Globus pallidus (tissue), 1 donor: ENCODE measurements at places on chromosomes 7 and 10.

- DNase-seq, result no peak
Measured at GRCh38 chr7:143987513-143987912, 12.6 kb upstream of the OR6B1 start.

- DNase-seq, result no peak
Measured at GRCh38 chr7:142961973-142962926, at the start of gene KEL. Gene KEL (minus strand): TSS chr7:142962363. CDS start chr7:142962206, 157 bp downstream.

DNA sequence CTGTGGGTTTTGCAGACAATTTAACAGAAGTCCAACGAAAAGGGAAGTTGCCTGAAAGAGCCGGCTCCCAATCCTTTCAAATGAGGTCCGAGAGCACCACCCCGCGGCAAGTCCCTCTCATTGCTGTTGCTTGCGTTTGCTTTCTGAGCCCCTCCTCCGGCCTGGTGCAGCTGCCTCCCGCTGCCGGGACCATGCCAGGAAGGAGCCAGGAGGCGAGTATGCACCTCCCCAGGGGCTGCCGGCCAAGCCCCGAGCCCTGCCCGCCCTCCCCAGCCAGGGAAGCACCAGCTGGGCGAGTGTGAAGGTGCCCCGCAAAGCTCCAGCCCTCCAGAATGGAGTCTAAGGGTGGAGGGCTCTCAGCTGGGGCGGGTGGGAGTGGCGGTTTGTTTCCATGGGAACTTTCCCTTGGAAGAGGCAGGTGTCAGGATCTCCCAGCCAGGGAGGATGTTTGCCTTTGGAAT is 25.8 kb upstream of the PPP2R2D start:
- DNase-seq, result peak; percentile 65

- no peak for DNase-seq
Measured at GRCh38 chr7:85456254-85456653, 269.4 kb upstream of the SEMA3D start.

GRCh38 chr7:45026984-45027773 is 27.2 kb downstream of the CCM2 start:
- DNase-seq, result no peak

- DNase-seq, result no peak
Measured at GRCh38 chr7:21383227-21384220, 44.4 kb upstream of the SP4 start.

DNA sequence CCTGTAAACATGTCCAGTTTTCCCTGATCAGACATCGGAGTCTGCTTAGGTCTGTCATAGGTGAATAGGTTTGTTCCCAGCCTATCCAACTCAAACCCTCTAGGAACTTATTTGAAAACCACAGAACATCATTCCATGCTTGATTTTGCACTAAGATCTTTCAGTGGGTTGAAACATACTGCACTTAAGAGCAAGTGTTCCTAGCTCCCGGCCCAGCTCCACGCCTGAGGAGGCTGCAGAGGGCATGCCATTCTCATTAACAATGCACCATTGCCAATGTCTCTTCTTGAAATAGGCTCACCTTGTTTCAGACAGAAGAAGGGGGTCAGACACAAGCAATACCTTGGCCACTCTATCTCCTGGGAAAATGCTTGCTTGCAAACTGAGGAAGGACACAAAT is 78.0 kb upstream of the EGR2 start:
- DNase-seq, result no peak

DNA sequence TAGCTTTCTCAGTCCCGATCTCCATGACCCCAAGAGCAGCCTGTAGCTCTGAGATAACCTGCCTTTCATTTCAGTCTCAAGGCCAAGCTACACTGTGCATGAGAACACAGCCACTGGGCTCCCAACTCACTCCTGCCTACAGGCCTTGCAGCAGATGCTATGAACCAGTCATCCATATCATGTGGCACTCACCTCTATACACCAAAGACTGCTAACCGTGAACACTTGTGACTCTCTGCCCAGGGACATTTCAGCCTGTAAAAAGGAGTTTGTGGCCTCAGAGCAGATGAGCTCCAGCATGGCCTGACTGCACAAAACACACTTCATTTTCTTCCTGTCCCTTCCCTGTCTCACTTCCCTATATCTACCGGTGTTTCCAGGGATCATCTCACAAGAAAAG is 56.9 kb upstream of the NPY start:
- DNase-seq, result no peak

GRCh38 chr10:95790982-95791381 is 35.0 kb downstream of the ENTPD1 start:
- DNase-seq, result no peak
